Heart left ventricle (tissue), 16 donors: ENCODE measurements at places on chromosomes 7 and 10. TPM values are rescaled to one million over a fixed set of nuclear protein-coding genes. Genes with fewer than 3 reads are reported as not detected.
A peak's percentile ranks its signal among the peaks of the same experiment; 100 is the strongest.

TCTN3 gene
- polyA plus RNA-seq, result 4.5 TPM

PRLHR gene
- not detected for polyA plus RNA-seq

SSC4D gene
- 1.1 TPM for polyA plus RNA-seq

GRCh38 chr10:18886102-18886501, 162.5 kb upstream of the MALRD1 start:
- no peak overlapping the region for H3K4me3 ChIP-seq
- no peaks in the 10 kb centered on the region for H3K36me3 ChIP-seq
- H3K27ac ChIP-seq, result no peak overlapping the region
- no peaks in the 10 kb centered on the region for H3K4me1 ChIP-seq

GRCh38 chr7:34343667-34344066, 314.4 kb upstream of the NPSR1 start:
- H3K27me3 ChIP-seq, result no peaks in the 10 kb centered on the region
- no peak for DNase-seq
- no peak overlapping the region for H3K27ac ChIP-seq
- no peak overlapping the region for H3K4me3 ChIP-seq

DNA sequence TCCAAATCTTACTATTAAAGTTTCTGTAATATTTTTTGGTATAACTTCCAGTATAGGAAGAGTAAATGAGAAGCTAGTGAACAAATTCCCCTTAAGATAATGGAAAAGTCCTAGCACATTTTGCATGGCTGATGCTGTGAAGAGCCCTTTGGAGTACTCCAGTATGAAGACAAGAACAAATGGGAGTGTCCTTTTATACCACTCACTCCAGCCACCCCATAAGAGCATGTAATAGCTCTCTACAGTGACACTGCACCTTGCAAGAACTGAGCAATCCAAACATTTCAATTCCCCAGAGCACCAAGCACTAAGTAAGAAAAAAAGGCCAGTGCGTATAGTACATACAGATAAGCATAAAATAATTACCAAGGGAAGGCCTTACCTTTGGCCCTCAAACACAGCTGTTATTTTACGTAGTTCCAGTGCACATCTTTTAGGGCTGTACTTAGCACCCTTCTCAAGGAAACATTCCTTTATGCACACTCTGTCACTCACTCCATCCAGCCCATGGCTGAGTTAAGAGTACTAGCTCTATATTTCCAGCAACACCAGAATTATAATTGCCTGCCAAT, 135.4 kb downstream of the ST7 start:
- no peaks in the 10 kb centered on the region for H3K4me1 ChIP-seq
- H3K27me3 ChIP-seq, result no peaks in the 10 kb centered on the region
- H3K36me3 ChIP-seq, result no peaks in the 10 kb centered on the region

DNA sequence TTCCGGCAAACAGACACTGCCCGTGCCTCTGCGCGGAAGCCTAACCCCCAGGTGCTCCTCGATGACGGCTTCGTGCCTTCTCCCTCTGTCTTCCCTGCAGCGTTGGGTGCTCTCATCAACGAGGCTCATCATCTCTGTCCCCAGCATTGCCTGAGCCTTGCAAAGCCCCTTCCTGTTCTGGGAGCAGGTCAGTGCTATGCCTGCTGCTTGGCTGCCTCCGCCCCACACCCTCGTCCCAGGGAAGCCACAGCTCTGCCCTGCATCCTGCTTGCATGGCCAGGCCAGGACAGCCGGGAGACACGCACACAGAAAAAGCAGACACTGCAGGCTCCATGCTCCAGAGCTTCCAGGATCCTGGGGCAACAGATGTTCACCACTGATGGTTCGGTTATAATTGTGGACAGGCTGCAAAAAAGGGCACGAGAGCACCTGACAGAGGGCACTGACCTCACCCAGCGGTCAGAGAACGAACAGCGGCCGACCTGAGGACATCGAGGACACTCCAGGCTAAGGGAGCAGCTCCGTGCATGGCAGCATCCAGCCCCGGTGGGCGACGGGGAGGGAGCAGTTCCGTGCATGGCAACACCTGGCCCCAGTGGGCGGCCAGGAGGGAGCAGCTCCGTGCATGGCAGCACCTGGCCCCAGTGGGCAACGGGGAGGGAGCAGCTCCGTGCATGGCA, 265.5 kb downstream of the PTPRN2 start:
- no peaks in the 10 kb centered on the region for H3K4me1 ChIP-seq
- no peak for DNase-seq
- H3K27me3 ChIP-seq, result peaks cover 6% of the 10 kb centered on the region
- no peak overlapping the region for H3K4me3 ChIP-seq

- no peak for DNase-seq
- no peaks in the 10 kb centered on the region for H3K27me3 ChIP-seq
- H3K4me3 ChIP-seq, result no peak overlapping the region
- no peak overlapping the region for H3K27ac ChIP-seq
Measured at GRCh38 chr10:33244354-33244967, 90.0 kb downstream of the NRP1 start.

DNA sequence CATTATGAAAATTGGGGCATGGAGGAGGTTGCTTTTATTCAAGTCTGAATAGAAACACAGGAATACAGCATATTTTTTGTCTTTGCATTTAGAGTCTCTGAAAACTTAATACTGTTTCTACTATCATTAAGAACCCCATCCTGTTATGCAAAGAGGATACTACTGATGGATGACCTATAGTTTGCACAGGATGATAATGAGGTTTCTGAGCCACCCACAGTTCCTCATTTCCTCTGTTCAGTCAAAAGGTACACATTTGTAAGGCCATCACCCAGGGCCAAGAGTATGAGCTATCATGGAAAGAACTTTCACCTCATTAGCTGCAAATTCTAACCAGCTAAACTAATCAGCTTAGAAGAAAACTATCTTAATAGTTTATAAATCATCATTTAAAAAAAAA, 213.0 kb upstream of the CHRM2 start:
- no peaks in the 10 kb centered on the region for H3K4me1 ChIP-seq
- no peaks in the 10 kb centered on the region for H3K27me3 ChIP-seq
- no peak for DNase-seq

DNA sequence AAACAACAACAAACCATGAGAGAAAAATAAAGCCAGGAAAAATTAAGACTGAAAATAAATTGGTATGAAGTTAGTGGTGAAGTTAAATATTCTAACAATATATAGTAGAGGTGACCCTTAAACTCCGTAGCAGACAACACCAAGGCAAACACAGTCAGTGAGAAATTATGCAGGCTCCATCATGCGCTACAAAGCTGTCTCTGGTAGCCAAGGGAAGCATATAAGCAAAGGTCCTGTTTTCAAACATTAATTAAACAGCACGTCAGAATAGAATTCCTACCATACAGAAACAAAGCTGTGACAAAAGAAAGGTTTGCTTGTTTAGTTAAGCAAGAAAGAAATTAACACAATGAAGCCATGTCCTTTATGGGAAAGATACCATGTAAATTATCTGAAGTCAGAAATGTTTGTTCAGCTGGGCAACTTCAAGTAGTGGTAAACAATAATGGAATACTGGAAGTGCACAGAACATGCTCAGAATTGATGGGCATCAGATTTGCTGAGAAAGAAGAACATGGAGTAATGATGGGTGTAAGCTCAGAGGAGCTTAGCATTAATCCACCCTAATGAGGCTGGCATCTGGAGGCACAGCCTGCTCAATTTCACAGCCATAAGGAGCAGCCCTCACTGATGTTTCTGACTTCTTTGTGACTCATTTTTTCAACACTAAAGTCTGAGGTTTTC, 75.7 kb downstream of the IGF2BP3 start:
- H3K4me3 ChIP-seq, result no peak overlapping the region
- no peaks in the 10 kb centered on the region for H3K27me3 ChIP-seq
- H3K27ac ChIP-seq, result no peak overlapping the region

- no peak for DNase-seq
- no peaks in the 10 kb centered on the region for H3K36me3 ChIP-seq
- no peaks in the 10 kb centered on the region for H3K27me3 ChIP-seq
- H3K4me3 ChIP-seq, result peak overlapping the region; percentile 54
Measured at GRCh38 chr7:143884241-143884968, 17.6 kb downstream of the TCAF1 start.

GRCh38 chr7:5500777-5501350, 77.2 kb upstream of the TNRC18 start:
- H3K4me3 ChIP-seq, result no peak overlapping the region
- peaks cover 44% of the 10 kb centered on the region for H3K36me3 ChIP-seq
- H3K27ac ChIP-seq, result no peak overlapping the region
- H3K4me1 ChIP-seq, result peaks cover 5% of the 10 kb centered on the region
- DNase-seq, result no peak

GRCh38 chr10:117204316-117204715, 7.0 kb downstream of the KCNK18 start:
- no peaks in the 10 kb centered on the region for H3K36me3 ChIP-seq
- no peak overlapping the region for H3K4me3 ChIP-seq
- no peaks in the 10 kb centered on the region for H3K4me1 ChIP-seq
- no peak overlapping the region for H3K27ac ChIP-seq
- no peak for DNase-seq
- H3K27me3 ChIP-seq, result peaks cover 4% of the 10 kb centered on the region

GRCh38 chr10:110149259-110149658, 58.1 kb upstream of the MXI1 start:
- H3K4me3 ChIP-seq, result no peak overlapping the region
- H3K27ac ChIP-seq, result no peak overlapping the region
- no peaks in the 10 kb centered on the region for H3K36me3 ChIP-seq
- no peaks in the 10 kb centered on the region for H3K4me1 ChIP-seq

DNA sequence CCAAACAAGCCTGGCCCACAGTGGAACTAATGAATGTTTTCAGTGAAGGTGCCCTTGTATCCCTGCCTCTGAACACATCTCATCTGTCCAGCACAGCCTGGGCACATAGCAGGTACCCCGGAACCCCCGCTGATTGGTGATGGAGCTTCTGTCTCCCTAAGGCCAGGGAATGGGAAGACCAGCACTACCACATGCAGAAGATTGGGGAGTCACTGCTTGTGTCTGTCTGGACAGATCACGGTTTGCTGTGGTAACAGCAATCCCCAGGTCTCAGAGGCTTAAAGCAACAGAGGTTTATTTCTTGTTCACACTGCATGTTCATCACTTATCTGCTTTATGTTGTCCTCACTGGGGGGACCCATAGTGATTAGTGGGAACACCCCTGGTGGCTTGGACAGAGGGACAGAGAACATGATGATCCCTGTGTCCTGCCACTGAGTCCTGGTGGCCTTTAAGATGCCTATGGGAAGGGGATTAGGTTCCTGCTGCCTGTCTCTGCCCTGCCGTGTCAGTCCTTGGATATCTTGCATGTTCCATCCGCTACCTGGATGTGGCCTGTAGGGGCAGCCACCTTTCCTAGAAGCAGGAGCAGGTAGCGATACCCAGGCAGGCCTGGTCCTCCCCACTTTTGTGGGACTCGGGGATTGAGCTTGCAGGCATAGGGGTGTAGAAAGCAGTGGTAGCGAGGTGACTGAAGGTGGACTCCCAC, 3.6 kb downstream of the TSPAN14 start:
- peaks cover 15% of the 10 kb centered on the region for H3K4me1 ChIP-seq
- DNase-seq, result no peak
- no peaks in the 10 kb centered on the region for H3K27me3 ChIP-seq
- peak overlapping the region; percentile 1 for H3K4me3 ChIP-seq
- no peaks in the 10 kb centered on the region for H3K36me3 ChIP-seq

GRCh38 chr7:132089356-132089755, 486.9 kb downstream of the PLXNA4 start:
- H3K36me3 ChIP-seq, result no peaks in the 10 kb centered on the region
- no peak overlapping the region for H3K27ac ChIP-seq
- DNase-seq, result no peak
- no peak overlapping the region for H3K4me3 ChIP-seq

DNA sequence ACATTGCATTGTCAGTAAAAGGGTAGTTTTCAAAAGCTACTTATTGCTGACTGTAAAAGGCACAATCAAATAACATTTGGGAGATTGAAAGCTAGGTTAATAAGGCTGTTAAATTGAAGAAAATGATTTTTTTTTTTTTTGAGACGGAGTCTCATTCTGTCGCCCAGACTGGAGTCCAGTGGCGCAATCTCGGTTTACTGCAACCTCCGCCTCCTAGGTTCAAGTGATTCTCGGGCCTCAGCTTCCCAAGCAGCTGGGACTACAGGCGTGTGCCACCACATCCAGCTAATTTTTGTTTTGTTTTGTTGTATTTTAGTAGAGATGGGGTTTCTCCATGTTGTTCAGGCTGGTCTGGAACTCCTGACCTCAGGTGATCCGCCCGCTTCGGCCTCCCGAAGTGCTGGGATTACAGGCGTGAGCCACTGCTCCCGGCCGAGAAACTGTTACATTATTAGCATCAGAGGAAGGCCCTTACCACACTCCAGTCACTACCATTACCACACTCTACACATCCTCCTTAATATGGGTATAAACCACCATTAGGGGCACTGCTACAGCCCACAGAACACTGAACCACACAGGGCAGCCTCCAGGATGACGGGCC, 1.0 kb downstream of the CYP51A1 start:
- H3K36me3 ChIP-seq, result no peaks in the 10 kb centered on the region
- H3K27me3 ChIP-seq, result no peaks in the 10 kb centered on the region
- H3K4me3 ChIP-seq, result peak overlapping the region; percentile 93
- H3K27ac ChIP-seq, result peak overlapping the region; percentile 96

GRCh38 chr7:109950256-109950655, 1140.7 kb upstream of the LRRN3 start:
- H3K36me3 ChIP-seq, result no peaks in the 10 kb centered on the region
- H3K4me3 ChIP-seq, result no peak overlapping the region
- no peak overlapping the region for H3K27ac ChIP-seq
- no peaks in the 10 kb centered on the region for H3K4me1 ChIP-seq
- no peak for DNase-seq

DNA sequence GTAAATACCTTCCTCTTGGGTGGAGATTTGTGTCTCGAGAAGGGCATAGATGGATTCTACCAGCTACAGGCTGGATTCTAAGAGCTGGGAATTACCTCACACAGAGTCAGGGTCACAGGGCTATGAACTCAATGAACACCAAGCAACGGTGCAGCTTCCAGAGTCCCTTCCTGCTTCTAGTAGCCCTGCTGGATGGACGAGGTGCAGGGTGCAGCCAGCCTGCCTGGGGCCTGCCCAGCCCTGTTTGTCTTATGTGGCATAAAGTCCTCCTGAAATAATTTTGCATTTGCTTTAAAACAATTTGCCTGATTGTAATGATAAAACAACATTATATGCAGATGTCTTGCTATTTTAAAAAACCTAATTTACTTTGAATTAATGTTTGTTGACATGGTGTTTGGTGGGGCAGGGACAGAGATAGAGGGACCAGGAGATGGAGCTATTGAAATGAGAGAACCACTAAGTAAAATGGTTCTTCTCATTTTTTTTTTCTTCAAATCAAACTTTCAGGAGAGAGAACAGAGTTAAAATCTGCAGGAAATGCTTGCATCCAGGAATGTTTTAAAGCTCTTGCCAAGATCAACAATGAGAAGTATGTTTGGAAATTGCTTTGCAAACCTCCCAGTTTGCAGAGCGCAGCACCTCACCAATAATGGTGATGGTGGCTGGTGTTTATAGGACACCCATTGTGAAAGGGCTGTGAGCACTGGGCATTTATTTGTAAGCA, 305.4 kb upstream of the PODXL start:
- no peaks in the 10 kb centered on the region for H3K27me3 ChIP-seq
- H3K4me3 ChIP-seq, result no peak overlapping the region
